ENCODE measurements at places on chromosomes 1 and 21.

GRCh38 chr1:26145041-26145959 lies 13.6 kb upstream of the FAM110D start:
- DNase-seq, result peak; percentile 74

- DNase-seq, result no peak
These were observed 117.0 kb upstream of the GALNT2 start for GRCh38 chr1:229950020-229950419.

- no peak for DNase-seq
These were observed 127.3 kb upstream of the ADGRL4 start for GRCh38 chr1:79133774-79134364.

- no peak for DNase-seq
These were observed 177.8 kb downstream of the PTPRU start for GRCh38 chr1:29414086-29414485.

- no peak for DNase-seq
These were observed 3.5 kb downstream of the SAMSN1 start for GRCh38 chr21:14542638-14543037.

- DNase-seq, result no peak
These were observed 31.2 kb downstream of the MTARC1 start for GRCh38 chr1:220817907-220818306.

DNA sequence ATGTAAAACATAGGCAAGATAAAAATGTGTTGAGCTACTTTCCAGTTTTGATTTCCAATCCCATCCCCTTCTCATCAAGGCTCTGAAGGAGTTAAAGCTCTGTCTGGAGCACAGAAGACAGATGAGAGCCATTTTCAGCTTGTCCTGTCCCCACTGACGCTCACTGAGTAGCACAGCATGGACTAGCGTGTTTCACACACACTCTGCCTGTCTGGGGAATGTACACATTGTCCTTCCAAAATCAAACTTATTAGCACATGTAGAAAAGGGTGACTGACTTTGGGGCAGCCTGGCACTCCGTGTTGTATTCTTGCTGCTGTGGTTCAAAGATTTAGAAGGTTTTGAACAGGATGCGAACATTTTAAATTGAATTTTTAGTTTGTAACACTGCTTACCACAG lies 139.2 kb downstream of the NEK7 start:
- DNase-seq, result no peak

DNA sequence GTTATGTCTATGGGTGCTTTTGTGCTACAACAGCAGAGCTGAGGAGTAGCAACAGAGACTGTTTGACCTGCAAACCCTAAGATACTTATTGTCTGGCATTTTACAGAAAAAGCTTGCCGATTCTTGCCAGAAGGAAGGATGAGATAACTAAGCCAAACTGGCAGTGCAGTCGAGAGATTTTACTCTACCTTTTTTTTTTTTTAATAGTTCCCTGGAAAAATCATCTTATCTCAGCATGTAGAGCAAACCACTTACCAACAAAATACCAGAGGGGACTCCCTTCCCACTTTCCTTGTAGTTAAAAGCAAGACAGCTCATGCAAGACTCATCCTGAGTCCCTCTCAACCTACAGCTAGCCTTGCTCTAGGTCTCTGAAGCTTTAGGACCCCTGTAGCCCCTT lies 132.9 kb downstream of the SYT2 start:
- DNase-seq, result no peak

DNA sequence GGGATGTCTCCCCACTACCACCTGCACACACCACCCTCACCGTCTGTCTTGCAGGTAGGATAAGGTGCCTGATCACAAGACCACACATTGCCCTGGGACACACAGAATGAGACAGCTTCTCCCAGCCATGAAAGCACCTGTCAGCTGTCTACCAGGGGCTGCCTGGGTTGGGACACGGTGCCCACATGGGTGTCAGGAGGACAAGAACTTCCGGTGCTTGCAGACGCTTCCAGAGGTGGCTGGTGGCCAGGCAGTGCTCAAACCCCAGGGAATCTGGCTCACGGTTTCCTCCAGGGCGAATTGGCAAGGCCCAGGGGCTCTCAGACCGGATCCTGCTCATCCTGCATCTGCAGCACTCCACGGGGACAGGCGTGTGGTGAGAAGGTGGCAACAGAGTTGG lies 182.6 kb upstream of the ARHGEF16 start:
- DNase-seq, result no peak

DNA sequence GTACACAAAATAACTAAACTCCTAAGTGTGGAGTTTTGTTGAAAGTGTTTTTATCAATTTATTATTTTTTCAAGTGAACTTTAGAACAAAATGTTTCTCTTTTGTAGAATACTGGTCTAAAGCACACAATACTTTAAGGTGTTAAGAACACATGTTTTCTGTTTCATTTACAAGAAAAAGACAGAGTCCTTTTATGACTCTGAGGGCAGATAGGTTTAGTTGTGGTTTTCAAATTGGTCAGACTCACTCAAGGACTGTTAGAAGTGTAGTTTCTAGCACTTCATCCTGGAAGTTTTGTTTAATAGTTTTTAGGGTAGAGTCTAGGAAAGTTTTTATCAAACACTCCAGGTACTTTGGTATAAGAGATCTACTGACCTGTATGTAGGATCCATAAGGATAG lies 376.5 kb downstream of the LRRIQ3 start:
- no peak for DNase-seq

GRCh38 chr21:27371975-27372331 lies 405.1 kb upstream of the ADAMTS5 start:
- no peak for DNase-seq

DNA sequence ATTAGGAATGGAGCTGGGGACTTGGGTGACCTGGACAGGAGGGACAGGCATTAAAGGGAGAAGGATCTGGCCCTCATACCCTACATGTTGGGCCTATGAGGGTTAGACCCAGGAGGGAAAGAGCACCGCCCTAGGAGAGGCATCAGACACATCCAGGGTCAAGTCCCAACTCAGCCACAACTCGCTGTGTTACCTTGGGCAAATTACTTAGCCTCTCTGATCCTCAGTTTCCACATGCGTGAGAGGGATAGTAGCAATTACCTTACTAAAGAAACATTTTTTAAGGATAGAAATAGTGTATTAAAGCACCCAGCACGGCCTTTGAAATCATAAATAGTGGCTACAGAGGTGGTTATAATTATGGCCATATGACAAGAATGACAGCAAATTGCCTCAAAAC lies 20.1 kb upstream of the SELENON start:
- DNase-seq, result no peak

DNA sequence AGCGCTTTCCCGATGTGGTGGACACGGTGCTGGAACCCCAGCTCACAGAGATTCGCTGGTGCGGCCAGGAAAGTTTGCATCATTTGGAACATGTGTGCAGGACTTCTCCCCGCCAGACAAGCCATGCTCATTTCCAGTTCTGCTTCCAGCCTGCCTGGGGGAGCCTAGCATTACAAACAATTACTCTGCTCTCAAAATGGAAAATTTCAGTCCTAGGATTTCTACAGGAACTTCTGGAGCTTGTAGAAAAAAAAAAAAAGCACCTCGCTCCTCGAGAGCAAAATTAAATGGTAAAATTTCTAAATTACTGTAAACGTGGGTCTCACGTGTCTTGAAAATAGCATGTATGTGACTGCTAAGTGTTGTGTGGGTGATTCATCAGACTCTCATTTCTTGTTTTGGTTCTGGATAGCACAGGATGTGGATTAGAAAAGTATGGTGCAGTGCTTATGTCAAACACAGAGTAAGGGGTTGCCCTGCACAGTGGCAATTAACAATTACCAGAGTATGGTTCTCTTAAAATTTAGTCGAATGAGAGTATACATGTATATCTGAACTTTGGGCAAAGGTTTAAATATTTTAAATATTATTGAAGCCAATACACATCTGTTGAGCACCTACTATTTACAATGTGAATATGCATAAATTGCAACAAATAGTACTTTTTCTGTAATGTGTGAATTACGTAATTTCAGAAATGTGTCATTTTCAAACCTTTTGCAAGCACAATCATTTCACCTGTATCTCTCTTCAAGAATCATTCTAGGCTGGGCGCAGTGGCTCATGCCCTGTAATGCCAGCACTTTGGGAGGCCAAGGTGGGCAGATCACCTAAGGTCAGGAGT lies 61.8 kb upstream of the PTGFRN start:
- DNase-seq, result no peak

- DNase-seq, result no peak
These were observed 147.2 kb downstream of the ETS2 start for GRCh38 chr21:38952890-38953289.

DNA sequence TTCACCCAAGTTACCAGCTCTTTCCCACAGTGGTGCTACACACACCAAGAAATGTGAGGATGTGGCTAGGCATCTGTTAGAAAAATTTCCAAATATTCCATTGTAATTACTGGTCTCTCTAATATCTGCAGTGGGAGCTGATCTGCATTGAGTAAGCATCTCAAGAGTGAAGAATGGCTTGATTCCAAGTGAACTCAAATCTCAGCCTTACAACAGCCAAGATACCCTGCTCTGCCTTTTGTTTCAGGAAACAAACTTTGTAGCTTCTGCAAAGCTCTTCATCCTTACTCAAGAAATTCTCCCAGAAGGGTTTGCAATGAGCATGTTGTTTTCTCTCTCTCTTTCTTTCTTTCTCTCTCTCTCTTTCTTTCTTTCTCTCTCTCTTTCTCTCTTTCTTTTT lies 181.1 kb downstream of the FCRL5 start:
- no peak for DNase-seq
